ENCODE measurements at places on chromosomes 7 and 10.
A peak's percentile ranks its signal among the peaks of the same experiment; 100 is the strongest.

DNA sequence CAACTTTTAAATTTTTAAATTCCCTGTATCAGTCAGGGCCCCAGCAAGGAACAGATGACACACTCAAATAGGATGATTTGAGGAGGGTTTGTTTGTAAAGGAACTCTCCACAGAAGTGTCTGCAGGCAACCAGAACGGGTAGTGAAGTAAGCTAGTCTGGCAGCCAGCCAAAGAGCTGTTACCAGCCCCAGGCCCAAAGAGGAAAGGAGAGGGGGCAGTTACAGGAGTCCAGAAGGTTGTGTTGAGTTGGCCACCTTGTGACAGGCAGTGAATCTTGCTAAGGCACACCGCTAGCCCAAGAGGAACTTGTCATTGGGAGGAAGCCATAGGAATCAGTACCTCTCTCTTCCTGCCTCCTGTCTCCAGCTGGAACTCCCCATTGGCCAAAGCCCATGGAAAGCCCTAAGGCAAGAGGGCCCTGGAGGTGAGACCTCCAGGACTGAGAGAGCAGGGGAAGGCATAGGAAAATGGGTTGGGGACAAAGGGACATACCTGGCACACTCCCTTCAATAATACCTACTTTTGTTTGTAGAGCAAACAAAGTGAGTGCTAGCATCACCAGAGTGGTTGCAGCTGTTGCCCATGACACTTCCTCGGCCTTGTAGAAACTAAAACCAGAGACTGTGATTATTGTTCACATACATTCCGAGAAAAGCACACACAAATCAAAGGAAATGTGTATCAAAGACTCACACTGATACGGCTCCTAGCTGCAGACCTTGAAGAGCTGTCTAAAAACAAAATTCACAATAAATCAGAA is 25.4 kb upstream of the GATAD1 start:
- DNase-seq: no peak

GRCh38 chr10:67114945-67115344 is 189.1 kb downstream of the LRRTM3 start:
- DNase-seq: no peak

- no peak for DNase-seq
Observed at GRCh38 chr7:83663131-83663530, 14.2 kb upstream of the SEMA3E start.

GRCh38 chr7:73358590-73359275 is 30.8 kb downstream of the FKBP6 start:
- no peak for DNase-seq

GRCh38 chr10:71058308-71058707 is 154.1 kb upstream of the UNC5B start:
- DNase-seq: no peak

DNA sequence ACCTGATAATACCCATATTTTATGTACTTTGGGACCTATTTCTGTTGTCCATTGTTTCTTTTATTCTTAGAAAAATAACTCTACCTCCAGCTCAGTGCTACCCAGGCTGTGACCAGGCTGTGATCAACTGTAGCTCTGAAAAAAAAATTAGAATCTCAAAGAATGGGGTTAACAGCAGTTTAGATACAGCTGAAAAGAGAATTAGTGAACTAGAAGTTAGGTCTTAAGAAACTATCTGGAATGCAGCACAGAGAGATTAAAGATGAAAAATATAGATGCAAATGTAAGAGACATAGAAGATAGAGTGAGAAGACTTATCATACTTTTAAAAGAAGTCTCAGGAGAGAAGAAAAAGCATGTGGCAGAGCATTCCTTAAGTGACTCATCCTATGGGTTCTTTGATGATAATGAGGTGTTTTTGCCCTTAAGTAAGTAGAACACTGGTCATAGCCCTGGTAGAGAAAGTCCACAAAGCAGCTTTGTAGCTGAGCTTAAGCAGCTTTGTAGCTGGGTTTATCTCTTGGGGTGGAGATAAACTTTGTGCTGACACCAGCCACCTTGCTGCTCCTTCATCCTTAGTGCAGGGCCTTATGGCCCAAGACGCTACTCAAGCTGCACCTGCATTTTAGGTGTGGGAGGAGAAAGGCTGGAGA is 27.3 kb upstream of the SFRP5 start:
- no peak for DNase-seq

DNA sequence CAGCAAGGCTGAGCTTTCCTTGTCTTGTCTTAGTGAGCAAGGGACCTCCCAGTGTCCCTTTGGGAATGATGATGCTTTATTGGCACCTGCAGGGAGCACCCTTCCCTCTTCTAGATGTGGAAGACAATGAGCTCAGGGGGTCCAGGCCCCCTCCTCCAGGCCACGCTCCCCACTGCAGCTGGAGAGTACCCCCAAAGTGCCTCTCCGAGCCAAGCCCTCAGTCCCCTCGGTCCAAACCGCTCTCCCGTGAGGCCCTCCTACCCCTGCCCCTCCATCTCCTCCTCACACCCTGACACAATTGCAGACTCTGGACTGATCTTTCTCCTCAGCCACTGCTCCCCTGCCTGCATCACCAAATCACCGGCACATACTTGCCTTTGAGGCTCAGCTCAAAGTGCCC is 16.7 kb downstream of the RBP3 start:
- no peak for DNase-seq

DNA sequence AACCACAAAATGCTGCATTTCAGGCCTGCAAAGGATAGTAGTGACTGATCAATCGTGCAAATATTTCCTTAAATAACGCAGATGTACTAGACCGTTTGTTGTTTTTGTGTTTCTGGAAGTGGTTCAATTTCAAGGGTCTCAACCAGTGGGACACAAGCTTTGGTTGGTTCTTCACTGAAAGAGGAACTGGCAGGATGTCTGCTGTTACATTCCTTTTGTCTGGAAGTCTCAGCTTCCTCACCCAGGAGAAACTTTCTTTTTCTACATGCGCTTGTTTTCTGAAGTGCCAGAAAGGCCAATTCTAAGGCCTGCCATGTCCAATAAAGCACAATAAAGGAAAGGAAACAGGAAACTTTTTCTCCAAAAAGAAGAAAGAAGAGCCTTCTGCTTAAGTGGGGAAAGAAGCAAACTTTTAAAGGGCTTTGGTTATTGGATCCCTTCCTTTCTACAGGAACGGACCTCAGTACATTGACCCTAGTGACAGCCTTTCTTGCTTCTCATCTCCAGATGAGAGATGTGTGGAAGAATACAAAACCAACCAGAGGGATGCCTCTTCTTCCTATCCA is 4.1 kb downstream of the DKK1 start:
- DNase-seq: peak; percentile 80

- no peak for DNase-seq
Observed at GRCh38 chr10:105986486-105986885, 1178.0 kb downstream of the SORCS1 start.

GRCh38 chr10:67476201-67476600 is 219.8 kb downstream of the CTNNA3 start:
- DNase-seq: no peak

DNA sequence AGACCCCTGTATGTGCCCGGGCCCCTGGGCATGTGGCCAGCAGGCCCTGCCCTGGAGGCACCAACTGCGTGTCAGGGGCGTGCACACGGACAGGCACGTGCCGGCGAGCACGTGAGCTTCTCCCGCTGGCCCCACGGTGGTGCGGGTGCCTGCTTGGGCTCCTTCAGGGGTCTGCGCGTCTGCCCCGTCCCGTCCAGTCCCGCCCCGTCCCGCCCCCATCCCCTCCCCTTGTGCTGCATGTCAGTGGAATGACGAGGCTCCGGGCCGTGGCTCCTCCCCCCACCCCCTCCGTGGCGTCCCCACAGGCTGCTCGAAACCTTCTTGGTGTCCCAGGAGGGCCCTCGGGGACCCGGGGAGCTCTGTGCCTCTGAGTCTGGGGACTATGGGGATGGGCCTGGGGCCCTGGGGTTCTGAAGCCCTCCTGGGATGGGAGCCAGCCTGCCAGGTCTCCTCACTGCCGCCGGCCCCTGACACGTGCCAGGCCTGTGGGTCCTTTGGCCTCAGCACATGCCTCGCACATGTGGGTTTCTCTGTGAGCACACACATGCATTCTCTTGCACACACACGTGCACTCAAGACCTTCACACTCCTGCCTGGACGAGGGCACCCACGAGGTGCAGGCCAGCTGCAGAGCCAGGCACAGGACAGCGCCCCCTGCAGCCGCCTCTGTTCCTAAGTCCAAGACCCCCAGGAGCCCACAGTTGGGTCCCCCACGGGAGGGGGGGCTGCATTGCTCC is 27.5 kb upstream of the AMZ1 start:
- no peak for DNase-seq

GRCh38 chr7:22115689-22116088 is 170.0 kb upstream of the CDCA7L start:
- no peak for DNase-seq

DNA sequence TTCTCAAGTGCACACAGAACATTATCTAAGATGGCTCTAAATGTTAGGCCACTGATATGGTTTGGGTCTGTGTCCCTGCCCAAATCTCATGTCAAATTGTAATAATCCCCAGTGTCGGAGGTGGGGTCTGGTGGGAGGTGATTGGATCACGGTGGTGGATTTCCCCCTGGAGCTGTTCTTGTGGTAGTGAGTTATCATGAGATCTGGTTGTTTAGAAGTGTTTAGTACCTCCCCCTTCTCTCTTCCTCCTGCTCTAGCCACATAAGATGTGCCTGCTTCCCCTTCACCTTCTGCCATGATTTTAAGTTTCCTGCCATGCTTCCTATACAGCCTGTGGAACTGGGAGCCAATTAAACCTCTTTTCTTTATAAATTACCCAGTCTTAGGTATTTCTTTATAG is 11.2 kb upstream of the GSTK1 start:
- no peak for DNase-seq

GRCh38 chr7:96236198-96237039 is 85.5 kb downstream of the SLC25A13 start:
- peak; percentile 82 for DNase-seq

GRCh38 chr10:122498521-122498920 is 37.2 kb downstream of the HTRA1 start:
- DNase-seq: no peak

DNA sequence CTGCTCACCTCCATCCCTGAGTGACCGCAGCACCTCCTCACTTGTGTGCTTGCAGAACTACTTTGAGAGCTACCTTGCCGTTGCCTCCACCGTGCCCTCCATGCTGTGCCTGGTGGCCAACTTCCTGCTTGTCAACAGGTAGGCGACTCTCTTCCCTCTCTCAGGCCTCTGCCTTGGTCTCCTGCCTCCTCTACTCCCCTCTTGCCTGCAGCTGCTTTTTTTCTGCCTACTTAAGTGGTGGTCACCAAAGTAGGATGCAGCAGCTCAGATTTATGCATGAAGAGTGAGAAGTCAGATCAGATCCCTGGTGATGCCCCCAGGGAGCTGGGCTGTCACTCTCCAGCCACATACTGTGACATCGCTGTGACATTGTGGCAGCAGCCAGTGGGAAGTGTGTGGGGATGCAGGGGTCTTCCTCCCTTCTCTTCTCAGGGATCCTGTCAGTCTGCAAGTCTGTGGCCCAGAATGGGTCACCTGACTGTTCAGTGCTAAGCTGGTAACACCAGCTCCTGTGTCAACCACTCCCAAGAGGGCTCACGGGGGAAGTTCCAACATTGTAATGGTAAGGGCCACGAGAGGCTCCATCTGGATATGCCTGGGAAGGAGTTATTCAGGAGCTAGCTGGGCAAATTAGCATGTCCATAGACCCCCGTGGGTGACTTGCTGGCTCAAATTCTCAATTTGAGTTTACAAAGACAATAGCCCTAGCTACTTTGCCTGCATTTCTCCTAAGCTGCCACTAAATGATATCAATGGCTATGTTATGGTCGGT is 25.3 kb downstream of the SLC29A3 start:
- no peak for DNase-seq

GRCh38 chr7:74311305-74311744 is 22.1 kb downstream of the CLIP2 start:
- DNase-seq: peak; percentile 33
